ENCODE measurements at places on chromosomes 7 and 10. TPM values are rescaled to one million over a fixed set of nuclear protein-coding genes. Genes with fewer than 3 reads are reported as not detected.

DNA sequence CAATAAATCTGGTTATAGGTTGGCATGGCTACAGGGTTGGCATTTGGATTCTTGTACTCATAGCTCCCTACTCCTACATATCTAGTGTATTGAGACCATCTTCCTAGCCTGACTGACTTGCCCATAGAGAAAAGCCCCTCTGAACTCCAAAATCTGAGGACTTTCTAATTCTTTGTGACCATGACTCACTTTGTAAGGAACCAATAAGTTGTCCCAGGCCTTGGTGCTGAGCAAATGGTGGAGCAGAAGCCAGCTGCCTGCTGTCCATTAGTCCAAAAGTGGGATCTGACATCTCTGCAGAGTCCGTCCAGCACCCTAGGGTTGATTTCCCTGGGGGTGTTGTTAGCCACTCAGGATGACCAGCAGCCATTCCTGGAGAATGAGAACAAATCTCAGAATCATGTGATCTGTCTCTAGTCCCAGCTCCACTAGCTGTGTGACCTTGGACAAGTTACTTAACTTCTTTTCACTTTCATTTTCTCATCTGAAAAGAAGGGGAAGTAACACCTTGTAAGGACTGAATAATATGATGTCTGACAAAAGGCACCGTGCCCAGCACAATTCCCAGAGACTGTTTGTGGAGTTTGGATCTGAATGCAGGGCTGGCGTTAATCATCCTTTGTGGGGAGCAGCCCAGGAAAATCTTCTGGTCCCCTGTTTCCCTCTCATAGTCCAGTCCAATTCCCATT, 44.1 kb downstream of the MTURN start:
- DNase-seq: no peak
- peaks cover 53% of the 10 kb centered on the region for H3K4me1 ChIP-seq
- H3K27ac ChIP-seq: peak overlapping the region; percentile 68
- no peak overlapping the region for H3K4me3 ChIP-seq
- no peaks in the 10 kb centered on the region for H3K36me3 ChIP-seq

GRCh38 chr7:120052884-120053382, 220.0 kb upstream of the KCND2 start:
- H3K36me3 ChIP-seq: no peaks in the 10 kb centered on the region
- no peak overlapping the region for H3K4me3 ChIP-seq
- H3K27ac ChIP-seq: no peak overlapping the region
- H3K27me3 ChIP-seq: no peaks in the 10 kb centered on the region
- no peaks in the 10 kb centered on the region for H3K4me1 ChIP-seq
- DNase-seq: no peak

The NPTX2 gene
- 3.6 TPM for total RNA-seq

DNA sequence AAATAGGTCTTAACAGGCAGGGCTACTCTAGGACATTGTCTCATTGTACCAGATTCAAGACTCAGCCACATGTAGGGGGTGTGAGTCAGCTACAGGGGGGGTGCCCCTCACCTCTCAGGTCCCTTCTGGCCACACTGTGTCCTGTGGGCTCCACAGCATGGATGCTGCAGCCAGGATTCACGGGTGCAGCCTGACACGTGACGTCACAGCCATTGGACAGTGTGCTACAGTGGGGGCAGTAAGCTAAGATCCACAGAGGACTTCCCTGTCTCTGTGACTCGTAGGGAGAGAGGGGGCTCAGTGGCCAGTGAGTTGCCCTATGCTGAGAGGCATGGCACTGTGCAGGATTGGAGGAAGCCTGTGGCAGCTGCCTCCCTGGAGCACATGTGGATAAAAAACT, 77.9 kb downstream of the TMEM178B start:
- no peak for DNase-seq
- no peaks in the 10 kb centered on the region for H3K36me3 ChIP-seq
- no peaks in the 10 kb centered on the region for H3K27me3 ChIP-seq
- no peak overlapping the region for H3K4me3 ChIP-seq
- H3K4me1 ChIP-seq: no peaks in the 10 kb centered on the region
